DMS153 (cell line): ENCODE measurements at places on chromosomes 11 and 22.

GRCh38 chr11:114775875-114776621, 97.7 kb downstream of the NXPE2 start:
- DNase-seq, result no peak

DNA sequence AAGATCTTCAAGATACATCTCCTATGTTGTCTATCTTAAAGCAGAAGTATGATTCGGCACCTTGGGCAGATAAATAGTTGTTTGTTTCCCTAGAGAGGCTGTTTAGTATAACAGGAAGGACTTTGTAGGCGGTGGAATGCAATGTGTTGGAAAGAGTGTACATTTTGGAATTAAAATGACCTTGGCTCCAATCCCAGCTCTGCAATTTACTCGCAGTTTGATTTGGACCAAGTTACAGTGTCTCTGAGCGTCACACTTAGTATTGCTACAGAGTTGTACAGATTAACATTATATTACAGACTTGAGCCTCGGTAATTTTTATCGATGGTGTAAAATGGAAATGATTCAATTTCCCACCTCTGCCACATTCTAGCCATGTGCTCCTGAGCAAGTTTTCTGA, 265.3 kb downstream of the OPCML start:
- DNase-seq, result no peak

DNA sequence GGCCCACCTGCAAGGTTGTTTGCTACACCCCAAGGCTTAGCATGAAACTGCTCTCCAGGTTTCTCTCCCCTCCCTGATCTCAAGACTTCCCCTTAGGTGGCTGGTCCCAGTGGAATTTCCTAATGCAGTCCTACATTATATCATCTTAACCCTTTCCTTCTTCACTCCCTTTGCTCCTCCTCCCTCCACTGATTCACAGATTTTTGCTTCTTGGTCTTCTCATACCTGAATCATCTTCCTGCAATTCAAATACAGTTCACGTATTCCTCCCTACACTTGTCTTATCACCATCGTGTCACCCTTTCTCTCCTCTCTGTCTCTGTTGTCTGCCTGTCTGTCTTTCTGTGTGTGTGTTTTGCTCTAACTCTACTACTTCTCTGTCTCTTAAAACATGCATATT, 17.0 kb downstream of the MMP10 start:
- DNase-seq, result no peak

DNA sequence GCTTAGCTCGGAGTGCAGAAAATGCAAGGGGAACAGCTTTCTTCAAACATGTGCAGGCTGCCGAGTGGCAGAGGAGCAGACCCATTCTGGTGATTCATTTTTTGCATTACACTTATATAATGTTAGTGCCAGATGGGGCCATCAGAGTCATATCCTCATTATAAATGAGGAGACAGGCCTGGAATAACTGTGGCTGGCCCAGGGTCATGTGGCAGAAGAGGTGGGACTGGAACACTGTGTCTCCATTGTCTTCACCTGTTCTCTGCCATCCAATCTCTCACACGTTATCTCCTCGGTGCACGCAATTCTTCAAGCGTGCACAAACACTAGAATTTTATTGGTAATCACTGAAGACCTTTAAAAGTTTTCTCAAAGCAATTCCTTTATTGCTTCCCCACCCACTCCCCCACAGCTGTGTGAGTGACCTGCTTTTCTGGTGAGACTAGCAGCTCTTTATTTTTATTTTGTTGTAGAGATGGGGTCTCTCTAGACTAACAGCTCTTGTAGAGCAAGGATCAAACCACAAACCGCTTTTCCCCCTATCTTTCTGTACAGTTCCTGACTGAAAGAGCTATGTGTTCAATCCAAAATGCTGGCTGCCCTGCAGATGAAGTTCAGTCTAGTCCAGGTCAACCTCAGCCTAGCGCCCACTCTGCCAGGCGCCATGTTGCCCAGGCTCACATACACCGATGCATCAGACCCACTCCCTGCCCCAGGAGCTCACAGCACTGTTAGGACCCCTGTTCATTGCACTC, 75.3 kb downstream of the ST3GAL4 start:
- no peak for DNase-seq

GRCh38 chr11:134569195-134569594, 157.2 kb upstream of the B3GAT1 start:
- no peak for DNase-seq

DNA sequence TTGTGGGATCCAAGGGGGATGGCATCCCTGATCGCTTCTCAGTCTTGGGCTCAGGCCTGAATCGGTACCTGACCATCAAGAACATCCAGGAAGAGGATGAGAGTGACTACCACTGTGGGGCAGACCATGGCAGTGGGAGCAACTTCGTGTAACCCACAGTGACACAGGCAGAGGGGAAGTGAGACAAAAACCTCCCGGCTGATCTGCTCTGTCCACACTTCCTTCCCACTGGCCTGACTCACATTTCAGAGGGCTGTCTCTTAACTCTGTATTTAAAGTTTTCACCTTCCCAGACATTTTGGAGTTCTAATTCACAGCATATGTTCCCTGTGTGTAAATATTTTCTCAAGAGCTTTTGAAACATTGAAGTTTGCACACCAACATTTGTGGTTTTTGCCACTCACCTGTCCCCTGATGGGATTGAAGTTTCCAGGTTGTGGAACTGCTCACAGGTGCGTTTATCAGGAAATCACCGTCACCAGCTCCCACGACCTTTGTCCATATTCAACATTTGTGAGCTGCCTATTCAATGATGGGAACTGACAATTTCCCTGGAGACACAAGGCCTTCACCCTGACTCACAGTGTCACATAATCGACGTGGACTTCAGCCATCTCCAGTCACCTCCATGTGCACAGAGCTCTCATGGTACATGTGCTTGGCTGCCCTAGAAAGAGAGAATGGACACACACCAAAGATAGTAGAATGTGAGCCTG, 99.2 kb downstream of the VPREB1 start:
- DNase-seq, result no peak

- no peak for DNase-seq
Observed at GRCh38 chr22:26646158-26646557, 11.2 kb upstream of the MIAT start.

DNA sequence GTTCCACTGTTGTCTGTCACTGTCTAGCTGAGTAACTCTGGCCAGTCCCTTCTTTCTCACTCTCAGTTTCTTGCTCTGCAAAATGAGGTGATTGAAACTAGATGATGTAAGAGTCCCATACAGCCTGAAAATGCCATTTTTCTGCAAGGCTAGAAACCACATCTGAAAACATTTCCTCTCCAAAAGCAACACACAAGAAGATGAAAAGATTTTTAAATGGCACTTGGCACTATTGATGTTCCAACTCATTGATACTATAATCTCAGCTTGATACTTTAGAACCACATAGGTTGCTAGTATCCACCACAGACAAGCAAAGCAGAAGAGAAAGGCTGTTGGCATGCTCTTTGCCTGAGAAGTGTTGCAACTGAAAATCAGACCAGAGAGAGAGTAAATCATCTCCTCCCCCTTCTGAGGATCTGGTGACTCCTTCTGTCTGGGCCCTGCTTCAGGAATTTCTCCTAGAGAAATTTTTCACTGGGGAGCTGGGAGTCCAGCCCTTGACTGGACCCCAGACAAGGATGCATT, 1217.9 kb downstream of the LRRC4C start:
- no peak for DNase-seq

DNA sequence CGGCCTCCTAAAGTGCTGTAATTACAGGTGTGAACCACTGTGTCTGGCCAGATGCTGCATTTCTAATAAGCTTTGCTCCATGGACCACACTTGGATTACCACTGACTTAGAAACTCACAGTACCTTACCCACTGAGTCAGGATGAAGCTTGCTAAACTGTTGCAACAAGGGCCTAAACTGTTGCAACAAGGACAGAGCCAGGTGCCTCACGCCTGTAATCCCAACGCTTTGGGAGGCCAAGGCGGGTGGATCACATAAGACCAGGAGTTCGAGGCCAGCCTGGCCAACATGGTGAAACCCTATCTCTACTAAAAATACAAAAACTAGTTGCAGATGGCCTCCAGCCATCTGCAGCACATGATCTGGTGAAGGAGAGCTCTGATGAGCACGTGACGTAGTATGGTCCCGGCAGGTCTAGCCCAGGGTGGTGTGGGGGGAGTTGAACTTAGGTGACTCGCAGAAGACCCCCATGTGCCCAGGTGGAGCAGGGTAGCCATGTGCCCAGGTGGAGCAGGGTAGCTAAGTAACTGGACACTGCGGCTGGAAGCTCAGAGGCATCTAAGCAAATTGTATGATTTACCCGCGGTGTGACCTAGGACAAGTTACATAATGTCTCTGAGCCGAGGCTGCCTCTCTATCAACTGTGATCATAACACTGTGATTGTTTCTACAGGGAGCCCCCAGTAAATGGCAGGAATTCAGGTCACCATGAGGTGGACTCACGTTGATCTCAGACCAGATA, 8.4 kb downstream of the SLC25A45 start:
- DNase-seq, result no peak

- DNase-seq, result no peak
Observed at GRCh38 chr11:48019217-48019584, 38.8 kb downstream of the PTPRJ start.

DNA sequence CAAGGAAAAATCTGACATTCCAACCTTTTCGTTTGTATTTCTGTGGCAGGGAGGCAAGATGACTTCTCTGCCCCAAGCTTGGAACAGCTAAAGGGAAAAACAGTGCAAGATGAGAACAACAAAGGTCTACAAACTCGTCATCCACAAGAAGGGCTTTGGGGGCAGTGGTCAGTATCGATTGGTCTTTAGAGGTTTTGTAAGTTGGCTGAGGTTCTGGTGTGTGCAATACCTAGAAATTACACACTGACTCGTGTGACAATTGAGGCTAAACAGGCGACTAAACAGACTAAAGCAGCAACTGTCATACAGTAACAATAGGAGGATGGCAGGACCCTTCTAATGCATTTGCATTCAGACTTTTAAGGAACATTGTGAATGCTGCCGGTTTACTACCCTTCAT, 994 bp downstream of the DEPDC5 start:
- no peak for DNase-seq

- DNase-seq, result no peak
Observed at GRCh38 chr11:77800449-77800848, 20.1 kb downstream of the RSF1 start.

GRCh38 chr11:124172599-124172998, 10.5 kb upstream of the OR10D3 start:
- no peak for DNase-seq

DNA sequence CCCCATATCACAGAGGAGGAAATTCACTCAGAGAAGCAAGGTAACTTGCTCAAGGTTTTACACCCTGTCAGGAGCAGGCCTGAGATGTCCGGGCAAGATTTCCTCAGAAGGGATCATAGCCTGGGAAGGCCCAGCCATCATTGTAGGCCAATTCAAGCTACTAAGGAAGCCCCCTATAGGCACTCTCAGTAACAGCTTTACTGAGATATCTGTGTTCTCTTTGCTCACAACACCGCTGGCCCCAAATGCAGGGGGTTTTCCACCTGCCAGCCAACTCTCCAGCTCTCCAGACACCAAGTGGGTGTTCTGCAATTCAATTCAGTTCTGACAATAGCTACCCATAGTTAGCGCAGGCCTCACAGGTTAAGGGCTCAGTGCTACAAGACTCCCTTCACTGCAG, 84.0 kb downstream of the SLC36A4 start:
- DNase-seq, result no peak

DNA sequence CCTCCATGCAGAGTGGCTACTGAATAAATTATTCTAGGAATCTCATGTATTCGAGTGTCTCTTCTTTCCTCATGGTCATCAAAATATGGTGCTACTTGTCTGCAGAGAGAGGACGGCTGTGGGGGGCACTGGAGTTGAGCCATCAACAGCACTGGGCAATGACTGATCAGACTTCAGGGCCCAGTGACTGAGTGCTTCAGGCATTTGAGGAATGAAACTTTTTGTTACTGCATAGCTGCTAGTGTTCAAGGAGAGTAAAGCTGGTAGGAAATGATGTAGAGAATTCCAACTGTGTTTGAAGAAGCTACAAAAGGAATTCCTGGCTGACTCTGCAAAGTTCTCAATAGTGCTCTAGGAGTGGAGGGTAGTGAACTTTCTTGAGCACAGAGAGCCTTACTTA, 277.7 kb downstream of the CADM1 start:
- no peak for DNase-seq

- DNase-seq, result no peak
Observed at GRCh38 chr22:30655532-30655931, 12.1 kb downstream of the DUSP18 start.

GRCh38 chr22:36021606-36022153, 6.9 kb downstream of the RBFOX2 start:
- no peak for DNase-seq

DNA sequence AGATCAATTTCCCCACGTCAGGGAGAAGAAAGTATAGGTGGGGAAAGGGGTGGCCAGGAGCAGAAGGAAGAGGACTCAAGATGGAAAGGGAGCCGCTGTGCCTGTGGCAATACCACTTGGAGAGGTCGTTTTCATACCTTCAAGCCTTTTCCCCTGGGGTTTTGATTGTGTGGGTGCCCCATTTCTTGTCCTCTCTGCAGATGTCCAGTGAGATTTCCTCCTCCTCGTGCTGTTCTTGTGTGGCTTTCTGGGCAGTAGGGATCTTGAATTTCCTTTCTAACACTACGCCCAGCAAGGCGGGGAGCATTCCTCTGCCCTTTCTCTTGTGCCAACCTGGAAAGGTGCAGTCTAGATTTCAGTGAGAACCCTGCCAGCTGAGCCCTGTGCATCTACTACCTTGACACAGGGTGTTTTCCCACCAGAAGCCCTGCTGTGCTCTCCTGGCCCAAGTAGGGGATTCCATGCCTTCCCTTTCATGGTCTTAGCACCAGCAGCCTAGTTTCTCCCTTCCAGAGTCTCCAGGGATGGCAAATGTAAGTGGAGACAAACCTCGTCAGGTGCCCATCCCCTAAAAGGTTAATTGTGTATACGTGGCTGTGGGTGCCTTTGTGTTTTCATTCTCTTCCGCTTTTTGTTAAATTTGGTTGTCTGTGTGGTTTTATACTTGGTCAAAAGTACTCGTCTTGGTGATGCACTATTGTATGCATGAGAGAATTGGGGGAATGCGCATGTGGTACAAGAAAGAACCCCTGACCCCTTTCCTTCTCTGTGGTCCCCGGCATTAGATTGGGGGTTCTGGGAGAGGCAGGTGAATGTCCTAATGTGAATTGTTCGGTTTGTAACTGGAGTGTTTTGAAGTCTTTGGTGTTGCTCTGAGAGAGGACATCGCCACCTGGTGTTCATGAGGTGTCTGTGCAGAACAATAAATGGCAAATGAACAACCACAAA, 71.4 kb upstream of the MPEG1 start:
- peak; percentile 36 for DNase-seq

DNA sequence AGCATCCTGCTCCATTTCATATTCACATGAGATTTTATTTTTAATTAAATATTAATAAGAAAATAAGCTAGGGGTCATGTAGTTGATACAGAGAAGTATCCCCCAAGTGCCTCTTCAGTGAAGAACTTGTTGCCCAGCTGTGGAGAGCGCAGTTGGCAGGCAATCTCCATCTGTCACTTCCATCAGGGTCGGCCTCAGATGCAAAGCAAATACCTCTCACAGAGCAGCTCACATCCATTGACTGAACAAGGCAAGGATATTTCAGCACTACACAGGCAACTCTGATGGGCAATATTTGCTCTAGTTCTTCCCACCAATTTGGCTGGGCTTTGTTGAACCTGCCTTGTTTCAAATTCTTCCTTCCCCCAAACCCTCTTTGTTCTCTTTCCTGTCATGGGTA, 129.4 kb downstream of the NOX4 start:
- no peak for DNase-seq
